ENCODE measurements at places on chromosomes 4 and X. TPM values are rescaled to one million over a fixed set of nuclear protein-coding genes. Genes with fewer than 3 reads are reported as not detected.
A peak's percentile ranks its signal among the peaks of the same experiment; 100 is the strongest.

DNA sequence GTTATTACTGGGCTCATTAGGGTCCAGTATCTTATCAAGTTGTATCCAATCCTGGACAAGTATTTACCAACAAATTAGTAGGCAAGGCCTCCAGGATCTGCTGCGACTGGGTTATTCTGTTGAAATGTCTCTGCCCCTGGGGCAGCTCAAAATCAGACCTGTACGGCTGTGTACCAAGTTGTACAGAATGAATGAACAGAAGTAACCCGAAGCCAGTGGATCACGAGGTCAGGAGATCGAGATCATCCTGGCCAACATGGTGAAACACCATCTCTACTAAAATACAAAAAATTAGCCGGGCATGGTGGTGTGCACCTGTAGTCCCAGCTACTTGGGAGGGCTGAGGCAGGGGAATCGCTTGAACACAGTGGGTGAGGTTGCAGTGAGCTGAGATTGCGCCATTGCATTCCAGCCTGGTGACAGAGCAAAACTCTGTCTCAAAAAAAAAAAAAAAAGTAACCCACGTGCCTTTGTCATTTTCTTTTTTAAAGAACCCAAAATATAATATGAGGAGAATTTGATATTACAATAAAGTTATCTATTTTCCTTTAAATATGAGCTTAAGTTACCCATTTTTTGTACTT, 127.3 kb downstream of the CBR4 start:
- H3K4me3 ChIP-seq = no peak overlapping the region
- peaks cover 41% of the 10 kb centered on the region for H3K4me1 ChIP-seq
- no peak for DNase-seq
- no peak overlapping the region for H3K27ac ChIP-seq
- no peaks in the 10 kb centered on the region for H3K27me3 ChIP-seq
- no peaks in the 10 kb centered on the region for H3K36me3 ChIP-seq

DNA sequence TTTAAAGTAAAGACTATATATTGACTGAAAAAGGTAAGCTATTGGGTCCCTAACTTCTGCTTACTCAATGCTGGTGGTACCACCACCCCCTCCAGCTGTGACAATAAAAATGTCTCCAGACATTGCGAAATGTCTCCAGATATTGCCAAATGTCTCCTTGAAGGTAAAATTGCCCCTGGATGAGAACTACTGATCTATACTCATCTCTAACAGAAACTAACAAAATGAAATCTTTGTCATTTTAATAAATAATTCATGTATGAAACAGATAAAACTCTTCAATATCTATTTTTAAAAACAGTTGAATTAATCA, 20.1 kb downstream of the CLTRN start:
- H3K4me1 ChIP-seq = no peaks in the 10 kb centered on the region
- DNase-seq = no peak
- H3K36me3 ChIP-seq = no peaks in the 10 kb centered on the region
- H3K27me3 ChIP-seq = no peaks in the 10 kb centered on the region
- H3K4me3 ChIP-seq = no peak overlapping the region

- DNase-seq = no peak
- H3K4me1 ChIP-seq = no peaks in the 10 kb centered on the region
- no peaks in the 10 kb centered on the region for H3K36me3 ChIP-seq
- H3K27ac ChIP-seq = no peak overlapping the region
- H3K27me3 ChIP-seq = no peaks in the 10 kb centered on the region
These were observed 85.9 kb downstream of the REPS2 start for GRCh38 chrX:17032351-17032750.

DNA sequence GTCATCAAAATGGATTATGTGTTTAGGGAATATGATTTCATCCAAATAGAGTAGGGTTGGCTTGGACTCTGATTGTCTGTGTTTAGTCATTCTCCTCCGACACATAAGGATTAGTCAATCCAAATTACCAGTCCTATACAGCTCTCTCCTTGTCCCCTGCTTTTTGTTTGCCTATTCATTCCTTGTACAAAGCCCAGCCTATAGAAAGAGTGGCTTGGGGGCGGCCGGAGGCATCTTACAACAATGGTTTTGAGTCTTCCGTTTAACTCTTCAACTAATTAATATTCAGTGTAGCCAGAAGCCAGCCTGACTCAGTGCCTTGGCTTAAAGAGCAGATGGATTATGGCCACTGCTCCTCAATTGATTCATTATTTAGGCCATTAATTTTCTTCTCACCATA, 796.6 kb upstream of the POU3F4 start:
- no peaks in the 10 kb centered on the region for H3K4me1 ChIP-seq
- H3K27ac ChIP-seq = no peak overlapping the region
- H3K36me3 ChIP-seq = no peaks in the 10 kb centered on the region
- H3K4me3 ChIP-seq = no peak overlapping the region
- no peak for DNase-seq

GRCh38 chr4:171478181-171478580, 335.0 kb upstream of the GALNTL6 start:
- no peak for DNase-seq
- no peaks in the 10 kb centered on the region for H3K36me3 ChIP-seq
- no peaks in the 10 kb centered on the region for H3K27me3 ChIP-seq
- H3K27ac ChIP-seq = no peak overlapping the region

- H3K27ac ChIP-seq = no peak overlapping the region
- no peak overlapping the region for H3K4me3 ChIP-seq
- H3K36me3 ChIP-seq = no peaks in the 10 kb centered on the region
- H3K4me1 ChIP-seq = no peaks in the 10 kb centered on the region
- DNase-seq = no peak
- no peaks in the 10 kb centered on the region for H3K27me3 ChIP-seq
These were observed 31.3 kb downstream of the SOWAHB start for GRCh38 chr4:76866641-76867040.

- H3K36me3 ChIP-seq = peaks cover 12% of the 10 kb centered on the region
- peak; percentile 79 for DNase-seq
- H3K4me1 ChIP-seq = peaks cover 22% of the 10 kb centered on the region
- H3K4me3 ChIP-seq = peak within 1 kb of the TSS; percentile 58
- H3K27ac ChIP-seq = peak within 1 kb of the TSS; percentile 96
These were observed at the start of gene DCTD for GRCh38 chr4:182917182-182918043. Gene DCTD (minus strand): TSS chr4:182917386. CDS start chr4:182915568, 1,818 bp downstream.

DNA sequence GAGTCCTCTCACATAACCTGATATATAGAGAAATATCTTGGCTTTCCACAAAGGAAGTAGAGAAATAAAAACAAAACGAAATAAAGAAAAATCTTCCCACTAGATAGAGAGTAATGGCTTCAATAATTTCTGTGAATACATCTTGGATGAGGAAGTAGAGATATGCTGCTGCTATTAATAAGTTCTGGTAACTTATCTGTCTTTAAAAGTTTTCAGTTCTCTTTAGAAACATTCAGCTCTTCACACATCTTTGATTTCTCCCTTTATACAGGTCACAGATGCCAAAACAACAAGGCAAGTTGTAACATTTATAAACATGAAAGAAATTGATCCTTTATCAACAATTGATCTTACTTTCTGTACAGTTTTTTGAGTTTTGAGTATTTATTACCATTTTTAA, 615.8 kb downstream of the TRAM1L1 start:
- no peaks in the 10 kb centered on the region for H3K36me3 ChIP-seq
- no peak overlapping the region for H3K27ac ChIP-seq
- H3K4me1 ChIP-seq = no peaks in the 10 kb centered on the region
- no peak overlapping the region for H3K4me3 ChIP-seq

GRCh38 chrX:132751063-132751690, 207.3 kb downstream of the HS6ST2 start:
- H3K4me3 ChIP-seq = no peak overlapping the region
- DNase-seq = no peak
- no peak overlapping the region for H3K27ac ChIP-seq
- no peaks in the 10 kb centered on the region for H3K27me3 ChIP-seq
- H3K36me3 ChIP-seq = no peaks in the 10 kb centered on the region

- H3K4me1 ChIP-seq = no peaks in the 10 kb centered on the region
- no peaks in the 10 kb centered on the region for H3K27me3 ChIP-seq
- H3K36me3 ChIP-seq = no peaks in the 10 kb centered on the region
These were observed 119.1 kb upstream of the CPEB2 start for GRCh38 chr4:14883166-14883565.

DNA sequence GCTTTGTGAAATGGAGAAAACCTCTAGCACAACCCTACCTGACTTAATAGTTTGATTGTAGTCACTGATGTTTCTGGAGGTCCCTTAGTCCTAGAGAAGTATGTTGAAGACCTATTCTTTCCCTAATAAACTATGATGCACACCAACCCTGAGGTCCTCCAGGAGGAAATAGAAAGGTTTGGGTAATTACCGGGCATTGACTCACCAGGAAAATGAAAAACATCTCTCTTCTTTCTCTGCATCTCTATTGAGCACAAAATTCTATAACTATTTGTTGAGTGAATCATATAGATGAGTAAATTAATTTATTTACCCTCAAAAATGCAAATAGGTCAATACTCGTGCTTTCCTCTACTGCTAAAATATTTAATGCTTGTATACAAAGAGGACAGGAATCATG, 582.4 kb upstream of the FAM241A start:
- no peaks in the 10 kb centered on the region for H3K27me3 ChIP-seq
- no peak for DNase-seq
- no peaks in the 10 kb centered on the region for H3K4me1 ChIP-seq
- H3K36me3 ChIP-seq = no peaks in the 10 kb centered on the region

GRCh38 chr4:64158648-64159326, 250.5 kb downstream of the TECRL start:
- H3K4me3 ChIP-seq = no peak overlapping the region
- peak; percentile 69 for DNase-seq
- H3K27me3 ChIP-seq = no peaks in the 10 kb centered on the region
- no peaks in the 10 kb centered on the region for H3K36me3 ChIP-seq
- H3K27ac ChIP-seq = no peak overlapping the region
- no peaks in the 10 kb centered on the region for H3K4me1 ChIP-seq

GRCh38 chr4:144740316-144740715, 94.4 kb downstream of the HHIP start:
- no peak for DNase-seq
- H3K4me3 ChIP-seq = no peak overlapping the region
- H3K36me3 ChIP-seq = no peaks in the 10 kb centered on the region
- no peaks in the 10 kb centered on the region for H3K27me3 ChIP-seq
- H3K27ac ChIP-seq = no peak overlapping the region

- H3K4me3 ChIP-seq = no peak overlapping the region
- H3K4me1 ChIP-seq = peaks cover 72% of the 10 kb centered on the region
- H3K27ac ChIP-seq = peak overlapping the region; percentile 82
- no peak for DNase-seq
These were observed 18.2 kb downstream of the SH3RF1 start for GRCh38 chr4:169252339-169253112.

GRCh38 chr4:22072240-22072639, 123.7 kb upstream of the KCNIP4 start:
- no peaks in the 10 kb centered on the region for H3K27me3 ChIP-seq
- H3K36me3 ChIP-seq = no peaks in the 10 kb centered on the region
- no peaks in the 10 kb centered on the region for H3K4me1 ChIP-seq
- no peak for DNase-seq
- H3K27ac ChIP-seq = no peak overlapping the region
- no peak overlapping the region for H3K4me3 ChIP-seq

GRCh38 chr4:40337051-40337450, 1.9 kb downstream of the CHRNA9 start:
- no peak overlapping the region for H3K27ac ChIP-seq
- no peaks in the 10 kb centered on the region for H3K36me3 ChIP-seq
- peaks cover 18% of the 10 kb centered on the region for H3K4me1 ChIP-seq
- DNase-seq = no peak
- no peaks in the 10 kb centered on the region for H3K27me3 ChIP-seq

DNA sequence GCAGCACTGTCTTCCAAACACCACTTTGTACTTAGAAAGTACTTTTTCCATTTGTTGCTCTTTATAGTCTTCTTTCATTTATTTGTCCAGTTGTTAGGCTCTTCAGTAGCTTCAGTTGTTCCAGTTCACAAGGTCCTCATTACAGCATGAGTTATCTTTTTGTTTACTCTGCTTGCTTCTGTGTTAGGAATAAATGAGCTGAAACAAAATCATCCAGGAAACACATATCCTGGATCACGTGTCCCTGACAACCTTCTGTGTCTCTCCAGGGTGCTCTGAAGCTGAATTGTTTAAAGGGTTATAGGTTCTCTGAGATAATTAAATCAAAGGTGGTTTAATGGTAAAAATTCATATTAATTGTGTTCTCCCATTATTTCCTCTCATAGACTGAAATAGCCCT, 19.9 kb upstream of the KLHL8 start:
- no peak for DNase-seq
- H3K27ac ChIP-seq = no peak overlapping the region
- H3K36me3 ChIP-seq = no peaks in the 10 kb centered on the region
- no peaks in the 10 kb centered on the region for H3K27me3 ChIP-seq
- peaks cover 19% of the 10 kb centered on the region for H3K4me1 ChIP-seq
- H3K4me3 ChIP-seq = no peak overlapping the region

DNA sequence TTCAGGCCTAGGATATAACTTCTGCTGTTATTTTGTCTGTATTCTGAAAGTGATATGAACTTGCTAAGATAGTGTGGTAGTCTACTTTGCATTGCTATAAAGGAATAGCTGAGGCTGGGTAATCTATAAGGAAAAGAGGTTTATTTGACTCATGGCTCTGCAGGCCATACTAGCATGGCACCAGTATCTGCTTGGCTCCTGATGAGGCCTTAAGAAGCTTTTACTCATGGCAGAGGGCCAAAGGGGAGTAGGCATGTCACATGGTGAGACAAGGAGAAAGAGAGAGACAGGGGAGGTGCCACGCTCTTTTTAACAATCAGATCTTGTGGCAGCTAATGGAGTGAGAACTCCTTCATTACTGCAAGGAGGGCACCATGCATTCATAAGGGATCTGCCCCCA, 247.3 kb downstream of the GPAT3 start:
- no peak for DNase-seq
- no peak overlapping the region for H3K4me3 ChIP-seq
- H3K4me1 ChIP-seq = no peaks in the 10 kb centered on the region
- H3K27me3 ChIP-seq = no peaks in the 10 kb centered on the region

DNA sequence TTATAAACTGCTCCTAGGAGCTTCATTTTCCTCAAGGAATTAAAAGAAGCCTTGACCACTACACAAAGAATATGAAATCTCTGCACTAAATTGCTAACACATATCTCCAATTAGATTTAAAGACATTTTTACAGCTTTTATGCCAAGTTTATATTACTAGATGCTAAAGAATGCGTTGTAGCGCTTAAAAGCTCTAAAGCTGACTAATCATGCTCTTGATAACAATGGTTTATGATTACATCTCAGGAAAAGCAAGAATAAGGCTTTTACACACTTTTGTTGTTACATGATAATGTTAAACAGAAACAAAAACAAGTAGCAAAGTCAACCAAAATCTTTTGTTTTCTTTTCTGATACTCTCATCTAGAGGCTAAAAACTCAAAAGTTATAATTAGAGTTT, 44.7 kb downstream of the SLC10A7 start:
- DNase-seq = no peak
- H3K4me3 ChIP-seq = no peak overlapping the region
- H3K36me3 ChIP-seq = no peaks in the 10 kb centered on the region
- no peaks in the 10 kb centered on the region for H3K4me1 ChIP-seq
- H3K27ac ChIP-seq = no peak overlapping the region

Gene GPR119
- not detected for total RNA-seq

Gene PRDM5
- total RNA-seq = 41.4 TPM

Gene SORCS2
- total RNA-seq = 4.8 TPM

Gene SSX5
- total RNA-seq = not detected

Gene ADH4
- total RNA-seq = 10.9 TPM

Gene LRPAP1
- total RNA-seq = 262 TPM

Gene ITGB1BP2
- total RNA-seq = 0.67 TPM
